ENCODE measurements at places on chromosomes 16 and 17. TPM values are rescaled to one million over a fixed set of nuclear protein-coding genes. Genes with fewer than 3 reads are reported as not detected.
A peak's percentile ranks its signal among the peaks of the same experiment; 100 is the strongest.

- DNase-seq = no peak
These were observed 11.4 kb upstream of the SLC38A10 start for GRCh38 chr17:81306491-81306890.

DNA sequence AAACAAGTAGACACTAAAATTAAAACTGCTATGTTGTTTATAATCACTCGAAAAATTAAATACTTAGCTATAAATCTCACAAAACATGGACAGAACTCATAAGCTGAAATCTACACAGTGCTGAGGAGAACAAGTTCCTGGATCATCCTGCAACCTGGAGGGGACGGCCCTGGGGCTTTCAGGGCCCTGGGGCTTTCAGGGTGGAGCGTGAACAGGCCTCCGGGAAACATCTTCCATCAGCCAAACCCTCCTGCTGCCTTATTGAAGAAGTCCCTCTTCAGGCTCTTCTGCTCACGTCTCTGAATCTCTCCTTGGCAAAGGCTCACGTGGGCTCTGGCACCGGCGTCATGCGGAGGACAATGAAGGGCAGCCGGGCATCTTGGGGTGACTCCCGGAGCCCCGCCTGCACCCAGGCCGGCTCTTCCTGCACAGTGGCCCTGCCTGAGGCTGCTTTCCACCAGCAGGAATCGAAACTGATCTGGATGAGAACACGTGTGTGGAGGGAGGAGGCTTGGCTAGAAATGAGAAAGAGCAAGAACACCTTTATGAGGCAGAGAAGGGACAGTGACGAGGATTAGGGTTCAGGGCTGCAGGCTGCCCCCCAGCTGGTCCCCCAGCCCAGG is 127.3 kb downstream of the CDRT15L2 start:
- DNase-seq = no peak

Gene AIPL1
- total RNA-seq = not detected

Gene MCRIP1
- 78.5 TPM for total RNA-seq

- peak; percentile 63 for DNase-seq
These were observed 7.5 kb downstream of the MNT start for GRCh38 chr17:2393174-2393953.

Gene TP53TG3D
- not detected for total RNA-seq

Gene FBXO39
- 0.75 TPM for total RNA-seq

Gene IRX3
- 0.88 TPM for total RNA-seq

- DNase-seq = no peak
These were observed 44.4 kb upstream of the SCNN1B start for GRCh38 chr16:23257682-23258081.

GRCh38 chr16:4407543-4408322 is 8.7 kb downstream of the CORO7 start:
- DNase-seq = no peak

DNA sequence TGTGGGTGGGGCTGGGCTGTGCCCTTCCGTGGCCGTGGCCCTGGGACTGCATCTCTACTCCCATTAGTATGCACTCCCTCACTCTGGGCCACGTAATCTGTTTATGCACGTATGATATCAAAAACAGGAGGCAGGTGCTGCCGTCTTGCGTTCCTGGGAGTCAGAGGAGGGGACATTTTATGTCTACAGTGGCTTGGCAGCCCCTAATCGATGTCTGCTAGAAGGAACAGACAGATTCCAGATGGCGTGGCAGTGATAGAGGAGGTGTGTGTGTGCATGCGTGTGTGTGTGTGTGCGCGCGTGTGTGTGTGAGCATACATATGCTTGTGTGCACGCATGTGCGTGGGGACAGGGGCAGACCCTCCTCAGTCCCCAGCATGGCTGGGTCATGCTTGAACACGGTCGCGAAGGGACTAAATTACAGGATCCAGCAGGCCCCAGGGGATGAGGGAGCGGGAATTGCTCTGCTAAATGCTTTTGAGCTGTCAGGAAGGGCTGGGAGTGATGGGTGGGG is 44.7 kb downstream of the SREBF1 start:
- no peak for DNase-seq

DNA sequence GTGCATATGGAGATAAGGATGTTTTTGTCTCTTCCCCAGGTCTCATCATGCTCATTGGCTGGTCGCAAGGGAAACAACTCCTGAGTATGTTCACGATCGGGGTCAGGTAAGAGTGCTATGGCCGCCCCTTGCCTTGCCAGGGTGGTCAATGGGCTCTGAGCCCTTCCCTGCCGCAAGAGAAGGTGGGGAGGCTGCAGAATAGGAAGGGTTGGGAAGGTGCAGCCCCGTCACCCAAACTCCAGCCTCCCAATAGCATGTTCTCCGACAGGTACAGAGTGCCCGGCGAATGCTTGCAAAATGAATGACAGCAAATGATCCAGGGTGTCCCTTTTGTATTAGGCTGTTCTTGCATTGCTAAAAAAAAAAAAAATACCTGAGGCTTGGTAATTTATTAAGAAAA is 57.4 kb downstream of the ATP2C2 start:
- DNase-seq = no peak

- no peak for DNase-seq
These were observed 823 bp downstream of the NBR1 start for GRCh38 chr17:43171586-43172487.

DNA sequence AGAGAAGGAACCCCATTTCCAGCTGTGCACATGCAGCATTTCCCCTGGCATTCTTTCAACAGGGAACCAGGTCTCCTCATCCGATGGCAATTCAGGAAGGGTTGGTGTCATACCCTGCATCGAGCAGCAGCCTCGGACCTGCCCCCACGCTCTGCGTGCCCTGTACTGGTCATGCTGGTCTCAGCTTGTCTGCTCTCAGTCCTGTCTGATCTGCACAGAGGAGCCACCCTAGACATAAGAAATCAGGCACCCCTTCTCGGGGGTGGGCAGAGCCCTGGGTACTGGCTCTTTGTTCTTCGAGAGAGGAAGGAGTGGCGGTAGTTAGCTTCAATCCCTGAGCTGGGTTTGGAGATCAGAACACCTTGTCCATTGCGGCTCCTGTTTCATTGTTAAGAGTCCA is 162.0 kb upstream of the RPH3AL start:
- no peak for DNase-seq

GRCh38 chr16:11094075-11094856 is 149.9 kb downstream of the CLEC16A start:
- no peak for DNase-seq

DNA sequence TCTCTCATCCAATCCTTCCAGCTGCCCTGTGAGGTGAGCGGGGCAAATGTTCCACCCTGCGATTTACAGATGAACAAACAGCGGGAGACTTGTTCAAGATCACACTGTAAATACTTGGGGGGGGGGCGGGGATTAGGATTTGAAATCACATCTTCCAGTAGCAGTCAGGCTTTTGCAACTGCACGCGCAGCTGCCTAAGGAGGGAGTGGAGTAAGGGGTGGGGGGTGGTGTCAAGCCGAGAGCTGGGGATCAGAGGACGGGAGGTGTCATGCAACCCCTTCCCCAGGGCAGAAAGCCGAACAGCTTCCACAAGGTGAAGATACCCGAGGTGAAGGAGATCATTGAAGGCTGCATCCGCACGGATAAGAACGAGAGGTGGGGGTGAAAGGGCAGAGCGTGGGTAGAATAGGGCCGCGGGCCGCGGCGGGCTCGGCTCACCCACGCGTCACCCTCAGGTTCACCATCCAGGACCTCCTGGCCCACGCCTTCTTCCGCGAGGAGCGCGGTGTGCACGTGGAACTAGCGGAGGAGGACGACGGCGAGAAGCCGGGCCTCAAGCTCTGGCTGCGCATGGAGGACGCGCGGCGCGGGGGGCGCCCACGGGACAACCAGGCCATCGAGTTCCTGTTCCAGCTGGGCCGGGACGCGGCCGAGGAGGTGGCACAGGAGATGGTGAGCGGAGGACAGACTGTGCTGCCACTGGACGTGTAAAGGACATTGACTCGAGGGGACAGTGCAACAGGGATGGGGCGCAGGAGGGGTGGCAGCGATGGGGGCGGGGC is 4.6 kb downstream of the WNK4 start:
- DNase-seq = no peak

- DNase-seq = no peak
These were observed 181.7 kb downstream of the MRTFB start for GRCh38 chr16:14252860-14253259.

Gene KRTAP4-5
- total RNA-seq = not detected

Gene PRR29
- total RNA-seq = 0.72 TPM

DNA sequence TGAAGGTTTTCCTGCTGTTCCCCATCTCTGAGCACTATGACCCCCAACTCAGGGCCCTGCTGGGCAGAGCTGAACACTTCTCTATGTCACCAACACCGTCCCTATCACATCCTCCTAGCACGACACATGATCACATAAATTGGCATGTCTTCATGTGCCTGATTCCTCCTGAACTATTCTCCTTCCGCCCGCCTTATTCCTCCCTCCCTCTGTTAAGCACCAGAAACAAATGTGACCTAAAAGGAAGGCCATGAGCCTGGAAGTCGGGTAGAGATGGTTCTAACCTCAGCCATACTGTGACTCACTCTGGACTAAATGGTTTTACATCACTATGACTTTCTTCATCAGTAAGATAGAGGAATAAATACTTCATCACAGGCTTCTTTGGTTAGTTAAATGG is 80.8 kb upstream of the DYNLRB2 start:
- no peak for DNase-seq

Gene CDRT15L2
- total RNA-seq = not detected

DNA sequence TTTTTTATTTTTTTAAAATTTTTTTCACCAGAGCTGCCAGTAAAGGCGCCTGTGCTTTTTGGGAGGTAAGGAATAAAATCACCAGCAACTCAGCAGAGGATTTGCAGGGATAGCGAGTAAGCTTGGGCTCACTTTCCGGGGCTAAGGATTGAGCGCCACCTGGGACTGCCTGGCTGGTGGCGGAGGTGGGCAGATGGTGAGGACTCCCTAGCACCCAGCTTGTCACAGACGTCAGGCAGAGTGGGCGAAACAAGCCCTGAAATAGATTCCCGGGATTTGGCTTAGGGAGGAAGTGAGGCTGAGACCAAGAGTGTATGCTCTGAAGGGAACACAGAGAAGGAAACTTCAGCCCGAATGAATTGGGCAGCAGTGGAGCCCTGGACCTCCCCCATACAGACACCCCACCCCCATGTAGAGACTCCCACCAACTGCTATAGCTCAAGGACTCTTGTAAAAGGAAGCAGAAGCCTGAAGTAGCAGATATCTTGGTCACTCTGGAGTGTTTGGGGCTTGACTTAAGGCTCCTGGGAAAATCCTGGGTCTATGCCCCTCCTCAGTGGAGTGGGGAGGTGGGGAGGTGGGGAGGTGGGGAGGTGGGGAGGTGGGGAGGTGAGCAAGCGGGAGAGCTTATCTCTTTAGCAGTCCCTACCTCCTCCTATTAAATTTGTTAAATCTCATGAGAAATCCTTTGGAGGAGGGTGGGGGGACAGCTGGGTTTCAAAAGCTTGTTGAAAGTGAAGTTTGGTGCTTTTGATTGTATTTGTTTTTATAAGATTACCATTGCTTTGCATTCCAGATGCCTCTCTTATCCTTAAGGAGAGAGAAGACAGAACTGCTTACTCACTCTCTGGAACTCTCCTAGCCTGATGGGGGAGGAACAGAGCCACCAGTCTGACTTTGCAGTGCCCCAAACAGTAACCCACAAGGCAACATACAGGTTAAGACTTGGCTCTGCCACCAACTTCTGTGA is 8.2 kb downstream of the ARL4D start:
- DNase-seq = no peak

DNA sequence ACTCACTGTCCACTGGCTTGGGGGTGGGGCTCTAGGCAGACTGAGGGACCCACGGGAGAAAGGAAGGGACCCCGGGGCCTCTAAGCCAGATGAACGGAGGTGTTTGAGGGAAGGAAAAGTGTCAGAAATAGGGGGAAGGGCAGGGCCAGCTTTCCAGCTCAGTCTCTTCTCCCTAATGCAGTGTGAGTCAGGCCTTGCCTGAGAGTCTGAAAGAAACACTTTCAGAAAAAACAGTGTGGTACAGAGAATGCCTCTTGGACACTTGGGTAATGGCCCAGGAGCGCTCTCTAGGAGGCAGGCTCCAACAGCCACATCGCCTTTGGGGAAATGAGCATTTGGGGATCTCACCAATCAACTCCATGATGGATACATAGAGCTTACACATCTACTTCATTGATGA is 46.9 kb downstream of the NDEL1 start:
- DNase-seq = no peak

Gene CTRB1
- not detected for total RNA-seq

DNA sequence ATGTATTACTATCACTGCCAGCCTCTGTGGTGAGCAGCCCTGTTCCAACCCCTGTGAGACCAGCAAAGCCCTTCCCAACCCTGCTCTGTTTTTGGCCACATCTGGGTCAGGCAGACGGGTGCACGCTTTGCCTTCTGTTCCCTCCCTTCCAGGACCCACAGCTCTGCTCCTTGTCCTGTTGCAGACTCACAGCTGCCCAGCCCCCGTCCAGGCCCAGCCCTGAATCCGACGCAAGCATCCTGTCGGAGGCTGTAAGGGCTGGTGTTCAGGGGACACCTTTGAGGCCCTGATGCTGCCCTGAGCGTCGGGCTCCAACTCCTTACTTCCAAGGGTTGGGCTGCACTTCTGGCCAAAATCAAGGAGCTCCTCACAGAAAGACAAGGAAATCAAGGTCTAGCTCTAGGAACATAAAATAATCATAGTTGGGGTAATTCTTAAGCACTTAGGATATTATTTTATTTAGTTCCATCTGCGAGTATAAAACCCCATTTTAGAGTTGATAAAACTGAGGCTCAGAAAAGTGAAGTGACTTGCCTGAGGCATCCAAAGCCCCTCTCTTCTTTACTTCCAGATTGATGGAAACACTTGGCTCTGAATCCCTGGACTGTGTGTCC is 14.3 kb upstream of the SRCIN1 start:
- no peak for DNase-seq

DNA sequence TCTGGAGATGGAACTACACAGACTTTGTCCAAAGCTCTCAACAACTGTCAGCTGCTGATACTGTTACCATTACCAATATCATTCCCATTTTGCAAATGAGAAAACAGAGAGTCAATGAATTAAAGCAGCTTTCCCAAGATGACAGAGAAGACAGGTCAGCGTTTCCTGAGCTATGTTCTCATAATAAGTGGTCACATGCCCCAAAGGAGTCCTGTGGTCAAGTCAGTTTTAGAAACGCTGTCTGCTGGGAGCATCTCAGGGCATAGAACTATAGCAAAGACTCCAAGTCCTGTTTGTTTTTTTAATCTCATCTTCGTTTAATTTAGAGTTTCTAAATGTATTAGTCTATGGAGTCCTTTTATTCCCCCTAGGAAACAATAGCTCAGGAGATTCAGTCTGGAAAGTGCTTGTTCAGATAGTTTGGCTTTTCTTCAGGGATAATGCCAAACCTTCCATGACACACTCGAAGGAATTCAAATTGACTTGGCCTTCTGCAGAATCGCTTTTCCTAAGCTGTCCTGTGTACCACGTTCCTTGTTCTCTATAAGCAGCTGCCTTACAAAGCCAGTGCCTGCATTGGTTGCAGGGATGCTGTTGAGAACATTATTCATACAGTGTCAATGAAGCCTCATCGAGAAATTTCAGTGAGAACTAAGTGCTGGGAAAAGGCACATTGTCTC is 12.1 kb downstream of the CCDC42 start:
- no peak for DNase-seq

GRCh38 chr17:67992548-67993152 is 3.6 kb downstream of the C17orf58 start:
- no peak for DNase-seq

Measured in omental fat pad (tissue), 4 donors.